Fibroblast of skin of left biceps (primary cell): ENCODE measurements at places on chromosomes 11 and 22.

- no peak for DNase-seq
These were observed 3.1 kb downstream of the MAPK8IP2 start for GRCh38 chr22:50603511-50604255.

DNA sequence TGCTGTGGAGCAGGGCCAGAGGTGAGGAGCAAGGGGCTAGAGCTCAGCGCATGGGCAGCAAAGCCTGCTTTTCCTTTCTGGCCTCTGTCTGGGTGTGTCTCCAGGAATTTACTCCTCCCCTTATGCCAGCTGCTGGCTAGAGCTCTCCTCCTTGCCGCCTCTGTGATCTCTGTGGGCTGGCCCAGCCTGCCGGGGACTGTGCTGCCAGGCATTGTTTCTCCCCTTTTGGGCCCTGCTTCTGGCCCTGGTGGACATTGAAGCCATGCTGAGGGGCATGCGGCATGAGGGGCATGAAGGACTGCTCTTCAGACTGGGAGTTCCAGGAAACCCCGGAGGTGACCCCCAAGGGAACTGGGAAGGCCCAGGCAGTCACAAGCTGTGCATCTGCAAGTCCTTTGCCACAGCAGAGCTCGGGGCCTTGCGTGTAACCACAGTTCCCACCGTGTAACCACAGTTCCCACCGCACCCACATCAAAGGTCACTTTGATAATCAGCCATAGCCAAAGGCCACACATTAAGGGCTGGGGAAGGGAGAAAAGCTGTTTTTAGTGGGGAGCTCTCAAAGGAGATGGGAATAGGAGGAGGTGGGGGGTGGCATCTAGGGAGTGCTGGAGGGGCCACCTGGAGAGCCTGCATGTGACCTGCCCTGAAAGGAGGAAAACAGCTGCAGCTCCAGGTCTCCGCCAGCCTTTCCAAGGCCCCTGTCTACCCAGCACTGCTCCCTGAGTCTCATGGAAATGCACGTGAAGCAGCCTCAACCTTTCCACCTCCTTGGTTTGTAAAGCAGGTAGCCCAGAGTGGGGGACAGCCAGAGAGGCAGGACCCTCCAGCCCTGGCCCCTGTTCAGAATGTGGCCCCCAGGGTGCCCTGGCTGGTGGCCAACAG lies 62.3 kb downstream of the PPFIBP2 start:
- no peak for DNase-seq

- no peak for DNase-seq
These were observed 28.0 kb upstream of the GNB1L start for GRCh38 chr22:19882446-19883381.

DNA sequence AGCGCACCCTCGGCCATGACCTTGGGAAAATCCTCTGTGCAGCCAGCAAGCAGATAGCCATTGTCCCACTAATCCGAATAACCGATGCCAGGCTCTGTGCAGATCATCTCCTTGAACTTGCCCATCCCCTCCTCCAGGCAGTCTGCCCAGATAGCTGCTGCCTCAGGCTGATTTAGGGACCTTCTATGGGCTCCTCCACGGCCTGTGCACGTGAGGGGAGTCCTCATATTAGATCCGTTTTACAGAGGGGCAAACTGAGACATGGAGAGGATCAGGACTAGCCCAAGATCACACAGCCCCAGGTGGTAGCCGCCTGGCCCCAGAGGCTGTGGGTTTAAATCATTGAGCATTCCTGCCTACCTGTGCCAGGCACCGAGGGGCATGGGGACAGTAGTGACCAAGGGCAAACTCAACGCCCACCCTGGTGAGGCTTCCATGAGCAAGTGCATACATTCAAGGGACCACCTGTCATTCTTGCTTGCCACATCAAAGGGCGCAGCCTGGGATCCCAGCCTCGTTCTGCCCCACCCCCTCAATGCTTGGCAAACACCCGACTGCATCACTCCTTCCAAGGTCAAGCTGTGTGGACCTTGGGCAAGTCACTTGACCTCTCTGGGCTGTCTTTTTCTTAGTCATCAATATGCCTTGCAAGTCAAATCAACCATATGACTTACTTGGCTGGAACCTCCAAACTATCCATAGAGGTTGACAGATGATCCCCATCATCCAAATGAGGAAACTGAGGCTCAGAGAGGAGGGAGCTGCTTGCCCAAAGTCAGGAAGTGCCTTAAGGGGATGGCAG lies 131.6 kb downstream of the MN1 start:
- DNase-seq: no peak

GRCh38 chr11:2593393-2593950 lies 106.3 kb downstream of the KCNQ1OT1 start:
- no peak for DNase-seq

DNA sequence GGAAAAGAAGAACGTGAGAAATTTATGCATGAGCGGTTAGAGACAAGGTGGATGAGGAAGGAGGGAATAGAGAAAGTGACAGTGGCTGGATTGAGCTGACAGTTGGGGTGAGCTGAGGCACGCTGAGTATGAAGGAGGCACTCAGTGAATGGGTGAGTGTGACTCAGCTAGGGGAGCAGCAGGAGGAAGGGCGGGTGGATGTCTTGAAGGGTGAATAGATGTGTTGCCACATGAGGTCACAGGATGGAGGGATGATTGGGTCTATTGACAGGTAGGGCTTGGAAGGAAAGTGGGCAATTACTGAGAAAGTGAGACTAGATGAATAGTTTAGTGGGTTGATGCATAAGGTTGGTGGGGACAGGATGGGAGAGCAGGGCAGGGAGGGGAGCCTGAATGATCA lies 8.0 kb downstream of the IFITM10 start:
- no peak for DNase-seq

DNA sequence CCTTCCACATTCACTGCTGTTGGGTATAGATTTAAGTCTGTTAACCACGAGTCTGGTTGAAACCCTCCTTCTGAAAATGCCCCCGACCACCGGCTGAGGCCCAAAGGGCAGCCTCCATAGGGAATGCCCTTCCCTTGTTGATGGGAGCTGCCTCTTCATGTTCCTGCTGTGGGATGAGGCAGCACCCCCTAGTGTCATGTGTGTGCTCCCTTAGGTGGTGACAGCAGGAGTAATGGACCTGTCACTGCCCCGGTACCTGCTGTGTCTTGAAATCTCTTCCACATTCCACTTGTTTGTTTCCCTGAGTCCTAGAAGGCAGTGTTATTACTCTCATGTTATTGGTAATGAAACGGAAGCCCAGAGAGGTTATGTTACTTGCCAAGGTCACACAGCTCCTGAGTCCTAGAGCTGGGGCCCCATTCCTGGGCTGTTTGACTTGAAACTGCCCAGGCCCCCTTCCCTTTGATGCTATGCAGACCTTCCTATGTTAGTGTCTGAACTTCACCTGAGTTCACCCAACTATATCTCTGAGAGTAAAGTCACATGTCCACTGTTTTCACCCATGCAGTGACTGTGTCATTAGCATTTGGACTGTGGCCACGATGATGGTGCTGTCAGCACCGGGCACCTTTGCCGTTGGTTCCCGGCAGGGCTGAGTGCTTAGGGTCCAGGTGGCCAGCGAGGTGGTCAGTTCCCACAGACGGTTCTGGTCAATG lies 234.3 kb downstream of the TBC1D22A start:
- DNase-seq: no peak

GRCh38 chr11:25655636-25656035 lies 676.3 kb upstream of the ANO3 start:
- no peak for DNase-seq

GRCh38 chr11:79232346-79232745 lies 208.5 kb downstream of the TENM4 start:
- no peak for DNase-seq

DNA sequence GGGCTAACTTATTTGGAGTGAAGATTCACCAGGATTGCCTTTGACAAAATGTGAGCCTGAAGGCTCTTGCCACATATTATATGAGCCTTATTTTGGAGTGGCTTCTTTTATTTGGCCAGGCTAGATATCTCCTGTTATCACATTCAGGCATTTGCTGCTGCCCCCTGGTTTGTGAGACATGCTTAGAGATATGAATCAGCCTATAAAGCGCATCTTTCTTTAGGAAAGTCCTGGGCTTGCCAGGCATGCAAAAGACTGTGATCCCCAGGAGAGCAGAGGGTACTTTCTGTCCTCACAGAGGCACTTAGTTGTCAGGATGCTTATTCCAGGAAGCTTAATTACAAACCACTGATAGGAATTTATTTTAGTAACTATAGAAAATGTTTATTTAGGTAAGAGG lies 333.3 kb downstream of the FAT3 start:
- DNase-seq: no peak

DNA sequence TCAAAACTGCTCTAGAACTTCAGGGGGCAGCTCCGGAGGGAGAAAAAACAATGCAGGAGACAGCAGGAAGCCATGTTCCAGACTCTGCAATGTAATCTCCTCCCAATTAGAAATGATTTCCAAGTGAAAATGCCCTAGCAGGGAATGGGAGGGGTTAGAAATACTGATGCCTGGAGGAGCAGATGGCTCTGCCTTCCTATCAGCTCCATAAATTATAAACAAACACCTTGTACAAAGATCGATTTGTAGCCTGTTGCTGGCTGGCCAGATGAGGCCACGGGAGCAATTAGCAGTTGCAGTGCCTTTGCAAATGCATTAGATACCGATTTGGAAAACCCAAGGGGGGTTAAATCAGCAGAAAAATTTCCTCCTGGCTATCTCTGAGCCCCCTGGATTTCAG lies 46.6 kb upstream of the CHRM4 start:
- DNase-seq: no peak

- no peak for DNase-seq
These were observed 2.9 kb downstream of the PTDSS2 start for GRCh38 chr11:452916-453527.

GRCh38 chr11:102287964-102288724 lies 29.1 kb upstream of the BIRC3 start:
- DNase-seq: no peak

DNA sequence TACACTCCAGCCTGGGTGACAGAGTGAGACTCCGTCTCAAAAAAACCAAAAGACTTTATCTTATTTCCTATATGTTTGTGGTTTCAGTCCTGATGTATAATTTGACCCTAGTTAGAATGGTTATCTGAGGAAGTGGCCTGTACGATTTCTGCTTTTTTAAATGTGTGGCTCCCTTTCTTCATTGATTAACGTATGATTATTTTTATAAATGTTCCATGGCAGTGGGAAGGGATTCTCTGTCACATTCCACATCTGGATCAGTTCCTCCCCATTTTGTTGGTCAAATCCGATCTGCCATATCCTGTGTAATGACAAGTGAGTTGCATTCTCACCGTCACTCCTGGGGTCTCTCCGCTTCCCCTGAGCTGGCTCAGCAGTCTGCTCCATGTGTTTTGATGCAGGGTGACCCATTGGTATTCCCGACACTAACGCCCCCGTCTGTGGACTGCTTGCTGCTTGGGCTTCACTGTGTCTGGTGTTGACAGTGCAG lies 20.3 kb downstream of the NEAT1 start:
- DNase-seq: no peak

- DNase-seq: no peak
These were observed 9.8 kb upstream of the ARHGEF17 start for GRCh38 chr11:73298233-73298632.
